GM12864 (cell line): ENCODE measurements at places on chromosomes 1 and 21.

- DNase-seq: no peak
Measured at GRCh38 chr1:37342736-37343135, 131.6 kb upstream of the ZC3H12A start.

DNA sequence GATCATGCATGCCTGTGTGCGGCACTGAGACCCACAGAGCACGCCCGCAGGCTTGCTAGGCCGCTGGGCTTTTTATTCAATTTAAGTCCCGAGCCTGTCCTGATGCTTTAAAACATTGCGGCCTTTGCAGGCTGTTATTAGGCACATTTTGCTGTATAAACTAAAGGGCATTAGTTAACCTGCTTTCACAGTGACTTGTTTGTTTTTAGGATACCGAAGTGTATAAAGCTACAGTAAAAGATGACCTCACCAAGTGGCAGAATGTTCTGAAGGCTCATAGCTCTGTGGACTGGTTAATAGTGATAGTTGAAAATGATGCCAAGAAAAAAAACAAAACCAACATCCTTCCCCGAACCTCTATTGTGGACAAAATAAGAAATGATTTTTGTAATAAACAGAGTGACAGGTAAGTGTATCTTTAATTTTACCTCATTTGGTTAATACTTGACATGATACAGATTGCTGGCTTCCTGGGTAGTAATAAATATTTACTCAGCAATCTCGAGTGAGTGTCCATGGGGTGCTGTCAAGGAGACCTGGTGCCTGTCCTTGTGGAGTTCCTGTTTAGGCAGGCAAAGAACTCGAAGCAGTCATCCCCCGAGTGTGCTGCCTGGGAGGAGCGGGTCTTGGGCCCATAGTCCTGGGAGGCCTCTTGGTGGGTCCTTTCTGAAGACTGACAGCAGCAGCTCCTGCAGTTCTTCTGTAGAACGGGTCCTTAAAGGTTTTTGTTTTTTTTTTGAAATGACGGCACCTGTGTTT lies 40.1 kb downstream of the TRAPPC10 start:
- DNase-seq: no peak

DNA sequence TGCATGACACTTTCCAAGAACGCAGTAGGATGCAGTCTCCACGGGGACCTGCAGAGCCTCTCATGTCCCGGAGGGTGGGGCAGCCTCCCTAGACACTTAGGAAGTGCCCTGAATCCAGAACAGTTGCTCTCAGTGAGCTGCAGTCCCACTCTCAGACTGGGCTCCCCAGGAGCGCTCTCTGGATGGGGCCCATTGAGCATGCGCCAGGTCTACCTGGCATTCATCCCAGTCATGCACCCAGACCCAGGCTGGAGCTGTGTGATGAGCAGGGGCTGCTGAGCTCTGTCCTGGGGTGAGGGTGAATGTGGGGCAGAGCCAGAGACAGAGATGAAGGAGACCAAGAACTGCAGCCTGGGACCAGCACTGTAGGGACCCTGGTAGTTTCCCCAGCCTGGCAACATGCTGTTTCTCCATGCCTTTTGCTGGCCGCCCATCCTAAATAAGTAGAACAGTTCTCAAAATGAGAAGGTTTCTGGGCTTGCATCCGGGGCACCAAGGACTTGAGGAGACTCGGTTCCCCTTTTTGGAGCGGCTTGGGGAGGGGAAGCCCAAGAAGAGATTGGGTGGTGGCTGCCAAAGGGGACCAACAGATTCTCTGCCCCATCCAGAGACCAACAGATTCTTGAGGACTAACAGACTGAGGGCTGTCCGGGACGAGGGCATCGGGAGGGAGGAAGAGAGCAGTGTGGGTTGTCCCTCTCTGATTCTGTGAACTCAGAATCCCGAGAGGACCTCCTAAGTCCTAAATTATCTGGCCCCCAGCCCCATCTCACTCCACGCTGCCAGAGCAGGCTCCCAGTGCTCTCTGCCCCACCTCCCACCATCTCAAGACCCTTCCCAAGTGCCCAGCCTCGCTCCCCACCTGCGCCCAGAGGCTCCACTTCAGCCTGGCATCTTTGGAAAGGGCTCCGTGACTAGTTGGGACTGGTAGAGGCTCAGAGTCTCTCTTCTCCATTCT lies 1.0 kb upstream of the PGLYRP4 start:
- DNase-seq: no peak

GRCh38 chr1:209815931-209816341 lies 10.0 kb upstream of the IRF6 start:
- no peak for DNase-seq

- DNase-seq: no peak
Measured at GRCh38 chr1:119911775-119912174, 15.5 kb upstream of the ADAM30 start.

GRCh38 chr1:216682752-216683151 lies 40.5 kb downstream of the ESRRG start:
- no peak for DNase-seq

DNA sequence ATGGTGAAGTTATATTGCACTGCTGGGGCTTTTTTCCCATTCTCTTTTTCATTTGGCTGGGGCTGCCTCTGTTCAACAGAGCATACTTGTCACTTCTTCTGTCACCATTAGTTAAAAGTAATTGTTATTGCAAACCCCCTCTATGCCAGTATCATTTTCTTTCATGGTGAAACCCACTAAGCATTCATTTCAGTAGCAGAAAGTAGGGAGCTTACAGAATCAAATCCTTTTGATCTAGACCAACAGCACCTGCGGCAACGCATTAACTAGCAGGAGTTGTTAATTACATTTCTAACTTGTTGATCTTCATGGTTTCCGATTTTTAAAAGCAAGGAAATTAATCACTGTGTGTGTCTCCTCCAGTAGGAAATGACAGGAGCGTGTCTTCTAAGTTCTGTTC lies 15.0 kb downstream of the SMYD2 start:
- DNase-seq: no peak

GRCh38 chr1:109365642-109366204 lies 32.0 kb downstream of the SORT1 start:
- no peak for DNase-seq

DNA sequence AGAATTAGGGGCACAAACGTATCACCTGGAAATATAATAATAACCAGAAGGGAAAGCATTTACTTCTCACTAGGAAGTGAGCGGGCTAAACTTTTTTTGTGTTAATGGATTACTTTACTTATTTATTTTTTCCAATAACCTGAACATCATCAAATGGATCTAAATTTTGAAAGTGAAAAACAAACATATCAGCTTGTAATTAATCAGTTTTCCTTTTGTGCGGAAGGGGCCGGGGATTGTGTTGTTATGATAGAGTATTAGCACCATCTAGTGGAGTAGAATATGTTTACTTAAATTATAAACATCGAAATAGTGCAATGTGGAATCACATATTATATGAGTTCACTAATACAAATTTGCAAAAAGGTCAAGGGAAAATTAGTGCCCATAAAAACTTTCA lies 9.0 kb downstream of the CFH start:
- DNase-seq: no peak

DNA sequence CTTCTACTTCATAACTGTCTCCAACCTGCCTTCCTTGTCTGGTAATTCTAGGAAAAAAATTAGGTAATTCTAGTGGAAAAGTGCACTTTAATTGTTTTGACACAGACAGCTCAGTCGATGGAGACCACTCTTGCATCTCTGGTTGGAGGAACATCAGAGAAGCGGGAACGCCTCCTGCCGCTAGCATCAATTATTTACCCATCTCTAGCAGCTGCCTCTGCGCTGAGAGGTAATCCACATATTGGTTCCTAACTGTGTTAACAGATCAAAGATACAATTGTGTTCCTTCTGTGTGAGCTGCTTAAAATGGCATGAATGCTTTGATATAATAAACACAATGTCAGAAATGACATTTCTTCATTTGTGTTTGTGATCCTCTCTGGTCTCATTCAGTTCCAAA lies 33.3 kb downstream of the C2CD2 start:
- DNase-seq: no peak

- no peak for DNase-seq
Measured at GRCh38 chr21:42212266-42212665, 6.7 kb upstream of the ABCG1 start.

- DNase-seq: no peak
Measured at GRCh38 chr1:55684131-55684650, 469.0 kb upstream of the USP24 start.

DNA sequence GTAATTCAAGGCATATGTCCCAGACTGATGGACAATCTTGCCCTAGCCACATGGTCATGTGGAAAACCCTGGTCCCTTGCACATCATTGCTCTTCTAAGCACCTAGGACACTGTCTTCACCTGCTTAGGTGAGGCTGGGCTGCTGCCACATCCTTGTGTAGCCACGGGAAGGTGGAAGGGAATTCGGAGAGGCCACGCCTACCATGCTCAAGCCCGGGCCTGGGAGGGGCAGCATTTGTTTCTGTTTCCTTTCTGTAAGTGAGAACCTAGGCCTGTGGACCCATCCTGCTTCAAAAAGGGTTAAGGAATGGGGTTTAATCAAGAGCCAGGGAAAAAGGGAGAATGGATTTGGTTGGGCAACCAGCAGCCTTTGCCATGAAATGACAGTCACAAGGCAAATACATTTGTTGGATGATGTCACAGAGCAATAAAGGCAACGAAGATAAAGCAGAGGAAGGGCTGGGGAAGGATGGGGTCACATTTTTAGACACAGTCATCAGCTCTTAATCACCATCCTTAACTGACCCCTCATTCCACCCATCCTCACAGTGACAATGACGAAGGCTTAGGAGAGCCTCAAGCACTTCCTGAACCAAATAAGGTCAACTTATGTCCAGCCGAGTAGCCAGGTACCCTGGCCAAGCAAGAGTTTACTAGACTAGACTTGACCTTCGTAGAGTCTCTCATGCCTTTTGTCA lies 10.1 kb upstream of the LRRC38 start:
- no peak for DNase-seq

DNA sequence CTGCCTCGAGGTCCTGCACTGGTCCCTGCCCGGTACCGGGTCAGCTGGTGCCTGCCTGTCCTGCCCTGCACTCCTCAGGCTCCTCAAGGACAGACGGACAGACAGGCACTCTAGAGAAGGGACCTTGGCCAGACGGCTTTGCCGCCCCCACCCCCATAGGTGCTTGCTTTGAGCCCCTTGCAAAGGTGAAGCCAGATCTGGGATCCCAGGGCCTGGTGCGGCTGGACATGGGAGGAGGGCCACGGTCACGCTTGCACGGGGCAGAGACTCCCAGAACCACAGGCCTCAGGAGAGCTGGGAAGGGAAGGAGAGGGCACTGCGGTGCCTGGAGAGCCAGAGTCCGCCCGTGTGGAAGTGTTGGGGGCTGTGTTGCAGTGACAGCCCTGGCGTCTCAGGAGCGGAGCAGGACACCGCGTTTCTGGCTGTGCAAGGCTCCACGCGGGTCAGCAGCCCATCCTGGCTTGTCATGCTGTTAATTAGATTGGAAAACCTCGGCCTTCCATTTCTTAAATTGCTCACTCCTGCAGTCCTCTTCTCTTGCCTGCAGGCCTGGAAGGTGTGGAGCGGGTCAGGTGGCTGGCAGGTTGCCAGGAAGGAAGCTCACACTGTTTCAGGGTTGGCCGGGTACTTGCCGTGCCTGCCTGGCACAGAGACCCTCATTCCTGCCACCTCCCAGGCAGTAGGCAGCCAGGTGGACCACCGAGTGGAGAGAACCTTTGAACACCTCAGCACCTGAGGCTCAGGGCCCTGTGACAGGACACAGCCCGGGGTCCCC lies 16.3 kb downstream of the COL18A1 start:
- no peak for DNase-seq
